ENCODE measurements at places on chromosomes 2 and 18.
A peak's percentile ranks its signal among the peaks of the same experiment; 100 is the strongest.

- no peak for DNase-seq
Measured at GRCh38 chr2:143186876-143187275, 57.7 kb downstream of the ARHGAP15 start.

- DNase-seq: peak; percentile 47
Measured at GRCh38 chr2:203951366-203951902, 14.9 kb downstream of the ICOS start.

- no peak for DNase-seq
Measured at GRCh38 chr18:41585512-41585911, 369.5 kb upstream of the PIK3C3 start.

- DNase-seq: no peak
Measured at GRCh38 chr2:45344071-45344470, 267.0 kb downstream of the SRBD1 start.

DNA sequence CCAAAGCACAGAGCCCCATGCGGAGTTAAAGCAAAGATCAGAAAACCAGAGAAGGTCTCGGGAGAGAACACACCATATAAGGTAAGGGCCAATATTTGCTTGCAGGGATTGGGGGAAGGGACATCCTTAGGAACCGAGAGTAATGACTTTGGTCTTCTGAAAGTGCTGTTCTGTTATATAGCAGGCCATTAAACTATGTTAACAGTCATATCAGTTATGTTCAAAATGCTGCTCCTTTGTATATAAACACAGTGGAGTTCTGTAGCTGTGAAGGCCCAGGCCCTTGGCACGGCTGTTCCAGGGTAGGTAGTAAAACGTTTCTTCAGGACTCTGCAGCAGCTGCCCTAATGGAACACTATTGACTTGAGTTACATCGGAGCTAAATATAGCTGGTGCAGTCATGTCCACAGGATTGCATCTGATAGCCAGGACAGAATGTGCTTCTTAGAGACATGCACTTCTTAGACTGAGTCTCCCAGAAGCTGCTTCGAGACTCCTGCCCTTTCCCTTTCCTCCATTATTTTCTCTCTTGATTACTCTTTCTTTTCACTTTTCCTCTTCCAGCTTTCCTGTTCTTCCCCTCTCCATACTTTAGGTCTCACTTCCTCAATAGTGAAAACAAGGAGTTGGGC, 122.4 kb downstream of the SETBP1 start:
- DNase-seq: no peak

DNA sequence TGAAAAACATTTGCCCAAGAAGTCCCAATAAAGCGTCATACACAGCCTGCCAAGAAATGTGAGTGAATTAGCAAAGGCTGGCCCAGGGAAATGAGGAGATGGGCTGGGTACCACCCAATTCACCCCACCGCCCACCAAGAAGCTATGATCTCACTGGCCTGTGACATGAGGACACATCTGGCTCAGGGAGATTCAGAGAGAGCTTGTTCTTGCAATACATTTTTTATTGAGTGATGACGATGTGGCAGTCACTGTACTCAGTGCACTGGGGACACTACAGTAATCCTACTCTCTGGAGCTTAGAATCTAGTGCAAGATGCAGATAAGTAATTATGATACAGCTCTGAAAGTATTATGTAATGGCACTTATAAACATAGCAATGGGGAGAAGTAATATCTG, 64.6 kb upstream of the IGFBP2 start:
- DNase-seq: no peak

DNA sequence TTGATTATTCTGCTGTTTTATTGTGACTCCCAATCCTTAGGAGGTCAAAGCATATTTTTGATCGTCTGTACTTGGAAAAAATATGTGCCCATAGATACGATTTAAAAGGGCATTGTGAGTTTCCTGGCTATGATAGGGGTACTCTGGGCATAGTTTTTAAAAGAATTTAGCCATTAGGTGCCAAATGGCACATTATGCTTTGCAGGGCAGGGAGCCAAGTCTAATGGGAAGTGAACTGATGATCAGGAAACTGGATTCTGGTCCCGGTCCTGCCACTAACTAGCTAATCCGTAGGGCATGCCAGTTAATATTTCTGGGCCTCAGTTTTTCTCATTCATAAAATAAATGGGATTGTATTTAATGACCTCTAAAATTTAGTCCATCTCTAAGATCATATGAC, 189.3 kb downstream of the LTBP1 start:
- DNase-seq: no peak

- no peak for DNase-seq
Measured at GRCh38 chr2:208360259-208361076, 46.1 kb upstream of the PTH2R start.

DNA sequence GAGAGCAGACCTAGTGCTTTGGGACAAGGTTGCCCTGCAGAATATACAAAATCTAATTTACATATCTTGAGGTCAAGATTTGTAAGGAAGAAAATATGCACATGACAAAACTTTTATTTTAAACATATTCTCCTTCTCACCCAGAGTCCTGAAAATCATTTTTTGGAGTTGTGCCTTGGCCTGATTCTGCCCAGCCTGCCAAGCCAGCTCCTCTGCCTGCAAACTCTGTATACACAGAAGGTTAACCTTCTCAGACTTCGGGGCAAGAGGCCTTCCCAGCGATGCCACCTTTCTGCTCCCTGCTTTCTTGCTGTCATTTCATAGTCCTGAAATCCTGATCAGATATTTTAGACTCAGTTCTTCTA, 95.8 kb upstream of the CAVIN2 start:
- DNase-seq: no peak

DNA sequence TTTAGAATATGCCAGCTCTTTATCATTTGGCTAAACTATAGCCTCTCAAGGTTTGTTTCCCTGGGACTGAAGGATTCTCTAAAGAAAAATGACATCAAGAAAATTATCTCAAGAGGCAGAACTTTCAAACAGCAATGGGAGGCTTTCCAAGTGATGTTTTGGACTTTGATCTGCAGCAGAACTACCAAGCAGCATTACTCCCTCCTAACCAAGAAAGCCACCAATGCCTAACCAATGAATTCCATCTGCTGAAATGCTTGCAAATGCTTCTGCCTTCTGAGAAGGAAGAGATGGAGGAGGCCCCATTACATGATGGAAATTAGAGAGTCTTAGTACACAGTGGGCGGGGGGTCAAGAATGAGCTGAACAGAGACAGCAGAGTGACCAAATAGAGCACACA, 95.1 kb upstream of the SLC35G4 start:
- no peak for DNase-seq

DNA sequence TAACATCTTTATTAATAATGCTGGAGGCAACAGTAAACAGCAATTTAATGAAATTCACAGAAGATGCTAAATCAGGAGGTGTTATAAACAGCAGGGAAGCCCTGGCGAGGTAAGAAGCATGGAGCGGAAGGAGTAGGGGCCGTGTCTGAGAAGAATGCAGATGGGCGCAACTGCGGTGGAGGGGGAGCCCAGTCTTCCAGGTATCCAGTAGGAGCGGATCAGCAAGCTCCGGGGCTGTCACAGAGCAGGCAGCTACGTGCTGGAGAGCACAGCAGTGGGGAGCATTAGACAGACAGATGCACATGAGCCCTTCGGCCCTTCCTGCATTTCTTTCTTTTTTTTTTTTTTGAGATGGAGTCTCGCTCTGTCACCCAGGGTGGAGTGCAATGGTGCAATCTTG, 82.3 kb downstream of the SH3RF3 start:
- DNase-seq: no peak

- DNase-seq: no peak
Measured at GRCh38 chr2:144547494-144547893, 27.6 kb upstream of the ZEB2 start.

DNA sequence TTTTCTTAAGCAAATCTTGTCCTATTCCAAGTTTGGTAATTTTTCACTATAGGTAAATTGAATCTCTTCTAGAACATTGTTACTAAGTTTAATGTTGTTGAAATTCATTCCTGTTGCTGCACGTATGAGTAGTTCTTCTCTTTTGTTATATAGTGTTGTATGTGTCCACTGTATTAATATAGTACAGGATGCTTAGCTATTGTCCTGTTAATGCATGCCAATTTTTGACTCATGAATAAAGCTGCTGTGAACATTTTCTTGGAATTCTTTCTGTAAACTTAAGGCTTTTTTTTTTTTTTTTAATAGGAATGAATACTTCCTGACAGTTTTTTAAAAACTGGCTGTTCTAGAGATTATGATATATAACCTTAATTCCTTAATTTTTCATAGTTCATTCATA, 326.9 kb downstream of the SLC4A3 start:
- no peak for DNase-seq

DNA sequence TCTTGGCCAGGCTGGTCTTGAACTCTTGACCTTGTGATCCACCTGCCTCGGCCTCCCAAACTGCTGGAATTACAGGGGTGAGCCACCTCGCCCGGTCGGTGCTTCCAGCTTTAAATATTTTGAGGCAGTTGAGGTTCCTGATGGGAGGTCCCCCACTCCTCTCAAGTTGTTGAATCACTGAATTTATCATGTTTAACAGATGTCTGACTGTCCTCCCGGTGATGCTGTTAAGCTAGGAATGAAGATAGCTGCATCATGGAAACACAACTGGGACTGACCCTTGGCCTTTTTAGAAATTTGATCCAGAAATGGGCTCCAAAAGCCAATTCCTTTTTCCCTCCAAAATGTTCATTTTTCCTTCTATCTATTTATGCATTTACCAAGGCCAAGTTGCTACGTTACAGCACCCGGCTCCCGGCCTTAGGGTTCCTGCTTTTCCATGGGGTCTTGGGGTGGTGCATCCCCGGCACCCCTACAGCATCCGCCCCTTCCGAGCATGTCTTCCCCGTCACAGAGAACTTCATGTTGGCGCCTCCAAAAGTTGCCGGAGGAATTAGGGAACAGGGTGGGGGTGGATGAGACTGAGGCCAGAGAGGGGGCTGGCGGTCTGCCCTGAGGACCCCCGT, 43.9 kb downstream of the PAX8 start:
- DNase-seq: no peak

DNA sequence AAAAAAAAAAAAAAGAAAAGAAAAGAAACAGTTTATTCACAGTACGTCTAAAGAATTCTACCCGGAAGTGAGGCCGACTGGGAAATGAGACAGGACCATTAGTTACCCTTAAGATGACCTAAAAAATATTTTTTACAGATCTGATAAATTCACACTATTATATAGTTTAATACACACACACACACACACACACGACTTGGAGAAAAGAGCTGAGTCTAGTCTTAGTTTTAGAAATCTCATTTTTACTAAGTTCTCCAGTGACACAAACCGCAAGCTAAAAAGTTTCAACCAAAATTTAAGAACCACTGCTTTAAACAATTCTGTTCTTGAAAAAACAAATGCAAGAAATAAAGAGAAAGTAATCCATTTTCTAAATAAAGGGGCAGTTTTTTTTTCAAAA, 27.1 kb downstream of the ST3GAL5 start:
- no peak for DNase-seq

GRCh38 chr18:57088883-57089282, 58.0 kb upstream of the BOD1L2 start:
- DNase-seq: no peak

GRCh38 chr2:156038021-156038420, 294.5 kb downstream of the NR4A2 start:
- no peak for DNase-seq

- DNase-seq: no peak
Measured at GRCh38 chr2:144496977-144497598, 22.8 kb downstream of the ZEB2 start.

DNA sequence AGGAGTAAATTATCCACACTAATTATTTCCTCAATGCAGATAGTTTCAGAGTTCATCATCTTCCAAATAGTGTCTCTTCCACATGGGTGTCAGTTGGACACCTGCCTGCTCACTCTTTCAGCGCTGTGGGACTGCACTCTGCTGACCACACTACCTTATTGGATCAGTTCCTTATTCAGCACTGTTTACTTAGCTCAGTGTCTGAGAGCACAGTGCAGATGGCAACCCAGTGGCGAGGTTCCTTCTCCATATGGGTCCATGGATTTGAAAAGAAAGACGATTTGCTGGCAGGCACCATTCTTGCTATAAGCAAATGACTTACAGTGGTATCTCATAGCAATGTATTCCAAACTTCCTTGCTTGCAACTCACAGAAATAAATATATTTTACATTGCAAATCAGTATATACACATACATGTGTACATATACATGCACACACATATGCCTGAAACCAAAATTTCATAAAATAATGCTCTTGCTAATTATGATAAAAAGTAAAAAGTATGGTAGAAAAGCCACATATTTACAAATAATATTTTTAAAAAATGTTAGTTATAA, 354.8 kb downstream of the INSIG2 start:
- DNase-seq: no peak

DNA sequence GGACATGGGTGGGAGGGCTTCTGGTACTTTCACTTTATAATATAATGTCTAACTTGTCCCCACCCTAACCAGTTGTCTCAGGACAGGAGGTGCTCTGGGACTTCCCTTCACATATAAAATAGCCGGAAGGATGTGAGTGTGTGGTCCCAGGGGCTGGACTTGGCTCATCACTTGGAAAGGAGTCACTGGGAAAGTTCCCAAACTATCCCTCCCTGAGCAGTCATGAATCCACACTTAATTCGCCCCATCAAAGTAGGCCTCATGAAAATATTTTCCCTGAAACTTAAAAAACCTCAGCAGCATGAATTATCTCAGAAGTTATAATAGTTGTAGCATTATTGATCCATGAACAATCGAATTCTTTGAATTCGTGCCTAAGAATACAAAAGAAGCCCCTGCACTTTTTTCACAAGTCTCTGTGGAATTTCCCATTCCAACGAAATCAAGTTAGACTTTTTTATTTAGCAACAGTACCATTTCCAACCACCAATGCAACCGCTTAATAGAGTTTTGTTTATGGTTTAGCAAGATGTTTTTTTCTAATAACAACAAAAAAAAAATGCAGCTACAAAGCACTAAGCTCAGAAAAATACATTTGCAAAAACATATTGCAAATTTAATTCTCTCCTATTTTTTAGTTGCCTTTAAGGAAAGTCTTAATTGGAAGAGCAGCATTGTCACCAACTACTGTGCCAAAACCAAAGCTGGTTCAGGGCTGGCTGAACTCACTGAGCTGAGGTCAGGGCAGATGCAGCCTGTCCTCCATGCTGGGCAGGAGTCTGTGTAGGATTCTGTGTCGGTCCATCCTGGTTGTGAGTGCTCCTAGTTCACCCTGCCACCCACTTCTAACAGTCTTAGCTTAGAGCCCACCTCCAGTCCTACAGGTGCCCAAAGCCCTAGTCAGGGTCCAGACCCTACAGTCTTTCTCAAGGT, 68.8 kb upstream of the SPTBN1 start:
- DNase-seq: no peak

DNA sequence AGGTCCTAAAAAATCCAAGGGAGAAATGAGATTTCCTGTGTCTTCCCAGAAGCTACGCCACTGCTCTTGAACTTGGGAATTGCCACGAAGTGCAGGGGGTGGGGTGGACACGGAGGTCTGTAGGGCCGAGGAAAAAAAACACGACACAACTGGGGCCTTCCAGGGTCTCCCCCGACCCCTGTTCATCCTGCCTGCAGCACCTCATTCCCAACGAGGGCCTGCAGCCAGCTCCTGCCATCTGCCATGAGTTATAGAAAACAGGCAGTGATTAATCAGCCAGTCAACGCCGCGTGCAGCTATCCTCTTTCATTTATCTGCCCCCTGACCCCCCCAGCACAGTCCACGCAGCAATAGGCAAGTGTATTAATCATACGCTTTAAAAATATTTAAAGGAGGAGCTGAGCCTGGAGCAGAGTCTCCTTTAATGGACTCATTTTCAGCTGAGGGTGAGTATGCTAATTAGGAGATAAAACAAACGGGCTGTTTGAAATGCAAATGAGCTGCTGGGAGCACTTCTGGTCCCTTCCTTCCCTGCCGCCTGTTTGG, 209.9 kb downstream of the TFCP2L1 start:
- DNase-seq: peak; percentile 24

Measured in stimulated activated CD4-positive, alpha-beta T cell treated with anti-CD3 and anti-CD28 coated beads, Interleukin-4, amount 100 ng/mL, for 24 hours (primary cell).